A549 treated with Hydrocortisone at 1 μM for 4 hours (cell line): ENCODE measurements at places on chromosomes 11 and 22. TPM values are rescaled to one million over a fixed set of nuclear protein-coding genes. Genes with fewer than 3 reads are reported as not detected.

The THRSP gene
- total RNA-seq, result not detected in 5 replicates

The HBD gene
- total RNA-seq, result not detected in 5 replicates

The NLRP6 gene
- total RNA-seq, result not detected in 5 replicates

The KCNJ1 gene
- 0.03 TPM in 1 of 5 replicates, not detected in the others for total RNA-seq

The ROM1 gene
- total RNA-seq, result 3.5 to 4.7 TPM (median 4.4 TPM) in 5 replicates

The DENND6B gene
- total RNA-seq, result 2.0 to 3.7 TPM (median 2.8 TPM) in 5 replicates

The DGAT2 gene
- 1.2 to 2.1 TPM (median 1.6 TPM) in 5 replicates for total RNA-seq

The IFITM10 gene
- 1.1 to 2.3 TPM (median 1.2 TPM) in 5 replicates for total RNA-seq

The C11orf24 gene
- 54.2 to 60.1 TPM (median 58.8 TPM) in 5 replicates for total RNA-seq

The BBS1 gene
- 9.5 to 10.9 TPM (median 9.7 TPM) in 5 replicates for total RNA-seq

The LRRC4C gene
- not detected in 5 replicates for total RNA-seq

The MMP11 gene
- 0.23 to 0.46 TPM (median 0.37 TPM) in 5 replicates for total RNA-seq

The MRPL16 gene
- total RNA-seq, result 63.5 to 70.4 TPM (median 65.0 TPM) in 5 replicates
